Activated gamma-delta T cell treated with Interleukin-2 at 50 U/mL for 16 hours (primary cell): ENCODE measurements at places on chromosomes 13 and 19.

GRCh38 chr13:35211949-35212348, 264.5 kb downstream of the MAB21L1 start:
- DNase-seq: no peak

DNA sequence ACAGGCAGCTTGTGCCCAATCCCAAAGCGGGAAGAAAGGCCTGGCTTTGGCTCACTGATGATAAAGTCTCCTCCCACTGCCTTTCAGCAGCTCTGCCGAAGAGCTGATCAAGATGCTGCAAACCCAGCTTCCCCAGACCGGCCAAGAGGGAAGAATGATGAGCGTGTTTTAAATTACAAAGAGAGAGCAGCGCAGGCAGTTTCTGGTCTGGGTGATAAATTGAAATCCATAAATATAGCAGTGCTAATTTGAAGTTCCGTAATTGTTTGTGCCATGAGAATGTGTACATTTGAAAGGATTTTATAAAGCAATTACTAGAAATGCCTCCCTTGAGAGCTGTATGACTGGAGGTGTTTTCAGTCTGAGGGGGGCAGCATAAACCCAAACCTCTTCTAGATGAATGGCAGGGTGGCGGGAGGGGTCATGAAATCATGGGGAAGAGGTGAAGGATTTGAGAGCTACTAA, 171.8 kb downstream of the STK24 start:
- no peak for DNase-seq

DNA sequence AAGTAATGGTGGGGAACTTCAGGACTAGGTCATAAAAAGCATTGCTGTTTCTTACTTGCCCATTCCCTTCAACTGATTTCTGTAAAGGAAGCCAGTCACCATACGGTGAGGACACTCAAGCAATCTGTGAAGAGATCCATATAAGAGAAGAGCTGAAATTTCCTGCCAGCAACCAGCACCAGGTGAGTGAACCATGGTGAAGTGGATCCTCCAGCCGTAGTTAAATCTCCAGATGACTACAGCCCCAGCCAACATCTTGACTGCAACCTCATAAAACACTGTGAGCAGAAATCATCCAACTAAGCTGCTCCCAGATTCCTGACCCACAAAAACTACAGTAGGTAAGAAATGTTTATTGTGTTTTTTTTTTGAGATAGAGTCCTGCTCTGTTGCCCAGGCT, 3.8 kb upstream of the SLC6A16 start:
- no peak for DNase-seq

- DNase-seq: no peak
Observed at GRCh38 chr13:51601601-51602565, 17.6 kb downstream of the WDFY2 start.

DNA sequence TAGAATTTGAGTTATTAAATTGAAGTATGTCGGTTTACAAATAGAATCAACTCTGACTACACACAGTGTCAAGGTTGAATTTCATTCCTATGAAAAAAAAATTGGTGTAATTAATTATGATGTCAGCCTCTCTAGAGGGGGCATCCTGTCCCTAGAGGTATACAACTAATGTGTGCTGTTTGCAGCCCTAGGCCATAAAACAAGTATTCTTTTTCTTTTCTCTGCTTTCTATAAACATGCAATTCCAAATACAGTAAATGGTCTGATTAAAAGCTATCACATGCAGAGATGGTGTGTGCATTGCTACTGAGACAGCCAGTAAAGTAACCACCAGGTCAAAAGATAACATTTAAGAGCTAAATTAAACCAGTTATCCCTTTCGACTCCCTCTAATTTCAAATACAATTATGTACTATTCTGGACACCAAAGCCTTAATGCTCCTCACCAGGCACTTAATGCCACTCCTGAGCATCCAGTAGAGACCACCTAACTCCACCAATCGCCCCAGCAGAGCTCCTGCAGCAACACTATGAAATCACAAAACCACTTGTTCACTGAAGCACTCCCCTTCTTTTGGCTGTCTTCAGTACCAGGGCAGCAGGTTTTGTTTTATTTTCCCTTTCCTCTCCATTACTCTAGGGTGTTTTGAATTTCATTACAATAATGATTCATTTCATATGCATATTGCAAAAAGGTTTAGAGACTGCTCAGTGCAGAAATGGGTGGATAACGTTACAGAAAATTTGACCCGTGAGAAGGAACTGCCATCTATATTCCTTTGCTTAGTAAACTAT, 426.9 kb downstream of the PCDH9 start:
- no peak for DNase-seq

- no peak for DNase-seq
Observed at GRCh38 chr19:58395979-58396627, 647 bp downstream of the RNF225 start.
